Aorta (tissue), 5 donors: ENCODE measurements at places on chromosomes 4 and X. TPM values are rescaled to one million over a fixed set of nuclear protein-coding genes. Genes with fewer than 3 reads are reported as not detected.

SLC30A9 gene
- 40.0 TPM for total RNA-seq

AFM gene
- not detected for total RNA-seq

GATA1 gene
- total RNA-seq = 0.57 TPM

RPA4 gene
- total RNA-seq = 2.1 TPM

ZCCHC18 gene
- total RNA-seq = 3.5 TPM

BGN gene
- 1,297 TPM for total RNA-seq
